ENCODE measurements at places on chromosomes 2 and 18.

GRCh38 chr2:233663911-233664310, 7.8 kb upstream of the UGT1A9 start:
- no peak for DNase-seq

GRCh38 chr2:111622859-111623258, 261.1 kb downstream of the ANAPC1 start:
- no peak for DNase-seq

DNA sequence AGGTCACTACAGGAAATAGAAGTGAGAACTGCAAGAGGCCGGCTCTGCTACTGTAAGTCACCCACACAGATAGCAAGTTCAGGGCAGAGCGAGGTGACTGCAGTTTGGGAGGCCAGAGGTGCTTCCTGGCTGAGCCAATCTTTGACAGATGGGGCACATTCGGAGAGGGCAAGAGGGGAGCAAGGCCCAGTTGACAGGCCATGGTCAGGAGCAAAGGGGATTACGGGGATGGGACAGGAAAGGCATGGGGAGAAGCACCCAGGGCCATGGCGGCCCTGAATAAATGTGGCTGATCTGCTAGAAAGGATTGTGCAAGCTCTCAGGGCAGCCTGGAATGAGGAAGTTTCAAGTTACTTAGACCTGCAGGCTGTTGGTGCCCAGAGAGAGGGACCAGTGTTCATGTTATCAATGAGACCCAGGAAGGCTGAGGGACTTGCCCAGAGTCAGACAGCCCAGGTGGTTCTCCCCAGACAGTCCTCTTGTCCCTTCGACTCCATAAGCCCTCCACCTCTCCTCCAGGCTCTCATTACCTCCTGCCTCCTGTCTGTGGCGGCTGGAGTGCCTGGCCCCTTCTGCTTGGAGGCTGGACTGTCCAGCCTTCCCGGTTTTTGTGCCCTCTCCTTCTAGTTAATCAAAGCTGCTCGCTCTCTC, 123.3 kb downstream of the CTIF start:
- no peak for DNase-seq

DNA sequence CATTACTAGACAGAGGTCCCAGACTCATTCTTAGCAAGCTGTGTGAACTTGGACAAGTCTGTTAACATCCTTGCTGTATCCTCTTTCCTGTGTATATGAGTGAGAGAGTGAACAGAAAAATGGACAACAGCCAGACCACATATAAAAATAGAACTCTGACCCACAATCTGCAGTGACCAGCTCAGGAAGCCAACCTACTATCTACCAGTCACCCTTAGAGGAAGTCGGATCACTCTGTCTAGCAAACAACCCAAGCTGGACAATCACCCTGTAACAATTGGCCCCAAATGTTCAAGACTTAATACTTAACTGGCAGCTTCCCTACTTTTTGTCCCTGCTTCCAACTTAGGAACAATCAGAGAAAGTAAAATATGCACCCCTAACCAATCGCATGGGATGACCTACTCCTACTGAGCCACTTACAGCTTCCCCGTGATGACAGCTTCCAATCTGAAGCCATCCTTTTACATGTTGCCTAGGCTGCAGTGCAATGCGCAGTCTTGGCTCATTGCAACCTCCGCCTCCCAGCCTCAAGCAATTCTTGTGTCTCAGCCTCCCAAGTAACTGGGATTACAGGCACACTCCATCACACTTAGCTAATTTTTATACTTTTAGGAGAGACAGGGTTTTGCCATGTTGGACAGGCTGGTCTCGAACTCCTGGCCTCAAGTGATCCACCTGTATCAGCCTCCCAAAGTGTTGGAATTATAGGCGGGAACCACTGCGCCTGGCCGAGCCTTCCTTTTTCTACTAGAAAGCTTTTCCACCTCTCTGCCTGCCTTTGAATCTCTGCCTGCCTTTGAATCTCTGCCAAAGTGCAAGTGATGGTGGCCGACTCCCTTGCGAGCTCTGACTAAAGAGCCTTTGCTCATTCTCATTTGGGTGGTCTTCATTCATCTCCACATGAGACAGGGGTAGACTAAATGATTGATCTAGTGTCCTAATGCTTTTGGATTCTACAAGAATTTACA, 158.3 kb upstream of the NDUFV2 start:
- DNase-seq: no peak

GRCh38 chr2:128597121-128597762, 278.6 kb upstream of the HS6ST1 start:
- DNase-seq: no peak

DNA sequence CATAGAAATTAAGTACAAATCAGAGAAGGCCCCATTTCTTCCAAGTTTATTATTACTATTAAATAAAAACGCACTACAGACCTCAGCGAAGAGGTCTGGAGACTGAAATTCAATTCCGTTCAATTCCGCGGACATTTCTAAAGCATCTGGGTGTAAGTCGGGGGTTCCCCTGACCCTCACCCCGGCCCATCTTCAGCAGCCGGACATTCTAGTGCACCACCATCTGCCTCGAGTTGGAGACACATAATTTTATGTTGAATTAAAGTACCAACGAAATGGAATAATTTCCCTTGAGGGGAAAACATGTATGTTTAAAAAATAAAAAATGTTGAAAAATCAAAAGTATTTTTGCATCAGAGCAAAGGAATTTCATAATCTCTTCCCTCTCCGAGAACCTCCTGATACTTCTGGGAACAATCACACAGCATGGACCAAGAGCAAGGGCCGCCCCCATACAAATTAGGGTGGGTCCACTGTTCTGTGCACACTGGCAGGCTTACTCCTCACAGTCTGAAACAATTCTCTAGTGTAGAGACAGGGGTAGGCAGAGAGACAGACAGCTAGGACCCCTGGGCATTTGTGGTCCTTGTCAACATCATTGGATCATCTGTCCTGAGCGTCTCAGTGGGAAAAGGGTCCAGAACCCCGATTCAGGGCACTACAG, 29.3 kb downstream of the MBP start:
- no peak for DNase-seq

DNA sequence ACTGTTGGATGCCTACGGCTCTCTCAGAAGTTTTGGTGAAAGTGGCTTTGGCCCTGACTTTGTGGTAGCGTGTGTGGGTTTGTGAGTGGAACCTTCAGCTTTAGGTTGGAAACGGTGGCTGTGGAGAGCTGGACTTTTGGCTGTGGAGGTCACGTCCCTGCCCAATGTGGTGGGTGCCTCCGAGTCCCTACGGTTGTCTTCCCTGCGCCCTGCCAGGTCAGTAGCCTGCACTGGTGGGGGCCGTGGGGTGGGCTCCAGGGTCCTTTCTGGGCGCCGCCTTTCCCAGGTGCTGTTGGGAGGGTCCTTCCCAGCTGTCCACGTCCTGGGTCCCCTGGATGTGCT, 11.1 kb downstream of the COLEC11 start:
- no peak for DNase-seq

GRCh38 chr2:108124736-108125495, 114.9 kb upstream of the SULT1C3 start:
- DNase-seq: no peak

DNA sequence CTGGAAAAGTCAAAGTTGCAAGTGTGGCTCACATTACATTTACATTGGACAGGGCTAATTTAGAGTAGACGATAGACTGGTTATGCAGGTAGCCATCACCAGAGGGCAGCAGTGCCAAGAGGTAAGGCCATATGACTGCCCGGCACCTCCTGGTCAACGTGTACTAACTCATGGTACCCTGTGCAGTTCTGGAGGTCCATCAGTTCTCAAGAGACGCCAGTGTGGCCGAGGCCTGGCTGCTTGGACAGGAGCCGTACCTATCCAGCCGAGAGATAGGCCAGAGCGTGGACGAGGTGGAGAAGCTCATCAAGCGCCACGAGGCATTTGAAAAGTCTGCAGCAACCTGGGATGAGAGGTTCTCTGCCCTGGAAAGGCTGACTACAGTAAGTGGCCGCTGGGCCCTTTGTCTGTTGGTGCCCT, 65.8 kb upstream of the EML6 start:
- DNase-seq: no peak

GRCh38 chr18:70256184-70256583, 32.7 kb upstream of the SOCS6 start:
- no peak for DNase-seq

- DNase-seq: no peak
These were observed 44.9 kb downstream of the HPCAL1 start for GRCh38 chr2:10347562-10347948.

- DNase-seq: no peak
These were observed 12.7 kb downstream of the SPIRE1 start for GRCh38 chr18:12645254-12645653.

DNA sequence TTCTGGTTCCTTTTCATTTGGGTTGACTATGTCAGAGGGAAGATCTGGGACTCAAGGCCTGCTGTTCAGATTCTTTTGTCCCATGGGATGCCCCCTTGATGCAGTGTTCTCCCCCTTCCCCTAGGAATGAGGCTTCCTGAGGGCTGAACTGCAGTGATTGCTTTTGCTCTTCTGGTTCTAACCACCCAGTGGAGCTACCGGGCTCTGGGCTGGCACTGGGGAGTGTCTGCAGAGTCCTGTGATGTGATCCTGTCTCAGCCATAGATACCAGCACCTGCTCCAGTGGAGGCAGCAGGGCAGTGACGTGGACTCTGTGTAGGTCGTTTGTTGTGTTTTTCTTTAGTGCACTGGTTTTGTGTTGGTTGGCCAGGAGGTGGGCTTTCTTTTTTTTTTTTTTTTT, 32.1 kb upstream of the RHOB start:
- no peak for DNase-seq

- DNase-seq: no peak
These were observed 62.8 kb downstream of the DTNA start for GRCh38 chr18:34772887-34773286.

GRCh38 chr2:226227341-226227740, 572.3 kb downstream of the IRS1 start:
- DNase-seq: no peak
